ENCODE measurements at places on chromosomes 12 and 14.

GRCh38 chr14:82537831-82538230 is 1004.2 kb upstream of the SEL1L start:
- no peak for DNase-seq

DNA sequence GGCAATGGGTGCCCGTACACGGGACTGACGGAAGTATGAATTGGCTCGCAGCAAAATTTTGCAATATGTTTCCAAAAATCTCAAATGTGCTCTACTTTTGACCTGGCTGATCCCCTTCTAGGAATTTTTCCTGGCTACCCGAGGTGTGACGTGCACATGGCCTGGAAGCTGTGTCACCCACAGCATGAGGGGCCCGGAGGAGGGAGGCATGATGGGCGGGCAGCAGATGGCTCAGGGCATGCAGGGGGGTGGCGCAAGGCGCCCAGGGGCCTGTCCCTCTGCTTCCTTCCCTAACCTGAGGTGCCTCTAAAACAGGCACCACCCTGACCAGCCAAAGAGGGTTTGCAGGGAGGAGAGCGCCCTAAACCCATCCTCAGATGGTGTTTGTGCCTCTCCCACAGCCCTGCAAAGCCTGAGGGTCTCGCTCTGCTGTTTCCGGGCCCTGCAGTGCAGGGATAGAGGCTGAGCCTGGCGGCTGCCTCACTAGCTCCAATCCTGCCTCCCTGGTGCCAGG is 6.7 kb downstream of the GPR132 start:
- no peak for DNase-seq

GRCh38 chr14:32697114-32697513 is 241.6 kb upstream of the NPAS3 start:
- DNase-seq, result no peak

- peak; percentile 20 for DNase-seq
Observed at GRCh38 chr12:111767362-111768158, 827 bp downstream of the ALDH2 start.

DNA sequence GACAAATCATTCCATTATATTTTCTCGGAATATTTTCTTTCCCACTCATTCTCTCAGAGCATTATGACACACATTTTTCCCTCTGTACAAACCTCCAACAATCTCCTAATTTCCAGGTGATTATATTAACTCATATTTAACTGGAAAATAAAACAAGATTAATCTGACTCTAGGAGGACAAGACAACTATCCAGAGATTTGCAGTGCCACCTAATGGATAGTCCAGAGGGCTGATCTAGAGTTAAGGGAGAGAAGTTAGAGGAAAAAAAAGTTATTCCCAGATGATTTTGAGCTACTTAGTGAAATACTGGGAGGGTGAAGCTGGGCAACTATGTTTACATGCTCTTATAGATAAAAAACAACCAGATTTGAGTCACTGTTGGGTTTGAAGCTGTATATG is 161.7 kb downstream of the ALX1 start:
- DNase-seq, result no peak

DNA sequence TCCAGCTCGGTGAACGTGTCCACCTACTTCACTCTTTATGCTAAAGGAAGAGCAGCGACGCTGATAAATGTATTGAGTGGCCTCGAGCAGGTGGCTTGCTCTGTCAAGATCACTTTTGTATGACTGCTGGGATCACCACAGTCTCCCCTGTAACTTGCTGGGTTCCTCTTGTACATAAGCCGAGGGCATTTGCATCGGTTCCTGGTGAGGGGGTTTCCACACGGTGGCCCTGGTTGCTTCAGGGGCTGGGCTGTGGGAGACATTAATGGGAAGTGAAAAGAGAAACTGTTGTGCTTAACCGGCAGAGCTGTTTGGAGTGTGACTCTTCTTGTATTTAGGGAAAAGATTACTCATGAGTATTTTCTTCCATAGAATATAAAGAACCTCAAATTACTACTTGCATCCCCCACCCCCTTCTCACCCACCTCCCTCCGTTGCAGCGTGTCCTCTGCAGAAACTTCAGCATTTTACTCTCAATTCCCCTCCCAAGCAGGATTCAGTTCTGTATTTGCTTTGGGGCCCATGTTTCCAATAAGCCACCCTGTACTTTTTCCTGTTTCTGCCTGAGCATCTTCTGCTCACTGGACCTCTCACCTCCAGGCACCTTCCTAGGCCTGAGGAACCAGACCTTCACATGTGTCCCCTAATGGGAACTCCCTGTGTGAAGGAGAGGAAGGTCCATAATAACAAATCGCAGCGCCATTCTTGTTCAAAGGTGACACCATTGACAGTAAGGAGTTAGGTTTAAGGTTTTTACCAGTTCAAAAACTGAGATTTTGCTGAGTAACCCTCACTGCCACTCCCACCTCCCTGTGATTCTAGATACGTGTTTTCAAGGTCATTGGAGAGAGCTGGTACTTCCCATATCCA is 187.0 kb downstream of the ETV6 start:
- peak; percentile 65 for DNase-seq

- no peak for DNase-seq
Observed at GRCh38 chr14:56102941-56103340, 15.3 kb upstream of the PELI2 start.

GRCh38 chr12:24138041-24138440 is 188.6 kb upstream of the SOX5 start:
- no peak for DNase-seq

GRCh38 chr12:48197971-48198671 is 5.0 kb downstream of the OR10AD1 start:
- no peak for DNase-seq

- DNase-seq, result no peak
Observed at GRCh38 chr14:83816761-83817160, 1713.2 kb upstream of the FLRT2 start.

DNA sequence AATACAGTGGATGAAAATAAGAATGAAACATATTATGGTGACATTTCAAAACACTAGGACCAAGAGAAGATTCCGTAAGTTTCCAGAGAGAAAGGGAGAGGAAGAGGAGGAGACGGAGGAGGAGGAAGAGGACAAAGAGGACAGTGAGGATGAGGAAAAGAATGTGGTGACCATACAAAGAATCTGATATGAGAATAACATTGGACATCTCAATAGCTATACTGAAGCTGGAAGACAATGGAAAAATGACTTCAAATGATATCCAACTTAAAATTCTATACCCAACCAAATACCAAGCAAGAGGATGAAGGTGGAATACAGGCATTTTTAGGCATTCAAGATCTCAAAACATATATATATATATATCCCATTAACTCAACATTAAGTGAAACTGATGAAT is 173.4 kb downstream of the PAWR start:
- no peak for DNase-seq

GRCh38 chr14:54349713-54350112 is 47.1 kb upstream of the CDKN3 start:
- DNase-seq, result no peak

GRCh38 chr12:42812086-42812485 is 222.5 kb upstream of the PRICKLE1 start:
- DNase-seq, result no peak

- DNase-seq, result peak; percentile 81
Observed at GRCh38 chr14:50560931-50561285, 963 bp downstream of the ATL1 start.

DNA sequence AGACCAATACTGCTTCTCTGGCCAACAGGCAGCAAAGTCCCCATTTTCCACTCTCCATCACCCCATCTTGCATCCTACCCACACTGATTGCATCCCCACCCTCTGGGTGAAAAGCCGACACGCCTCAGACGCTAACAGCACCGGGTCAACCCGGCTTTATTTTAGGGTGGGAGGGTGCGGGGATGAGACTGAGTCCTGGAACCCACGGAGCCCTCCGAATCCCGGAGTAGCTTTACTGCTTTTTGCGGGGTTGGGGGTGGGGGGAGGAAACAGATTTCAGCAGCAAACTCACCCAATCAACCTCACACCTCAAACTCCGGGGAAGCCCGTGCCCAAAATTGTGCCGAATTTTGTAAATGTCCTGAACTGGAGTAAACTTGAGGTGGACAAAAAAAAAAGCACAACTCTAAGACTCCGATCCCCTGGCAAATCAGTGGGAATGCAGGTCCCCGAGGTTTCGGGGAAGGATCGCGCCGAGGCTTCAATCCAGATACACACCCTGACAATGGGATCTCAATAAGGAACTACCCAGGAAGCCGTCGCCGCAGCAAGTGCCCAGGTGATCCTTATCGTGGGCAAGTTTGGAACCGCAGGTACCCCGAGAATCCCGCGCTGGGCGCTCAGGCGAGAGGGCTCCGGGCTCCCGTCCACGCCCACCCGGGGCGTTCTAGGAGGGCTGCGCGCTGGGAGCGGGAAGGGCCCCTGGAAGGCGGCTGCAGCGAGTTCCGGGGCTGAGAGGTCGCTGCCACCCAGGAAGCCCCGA is 1.1 kb downstream of the GCH1 start:
- DNase-seq, result no peak

DNA sequence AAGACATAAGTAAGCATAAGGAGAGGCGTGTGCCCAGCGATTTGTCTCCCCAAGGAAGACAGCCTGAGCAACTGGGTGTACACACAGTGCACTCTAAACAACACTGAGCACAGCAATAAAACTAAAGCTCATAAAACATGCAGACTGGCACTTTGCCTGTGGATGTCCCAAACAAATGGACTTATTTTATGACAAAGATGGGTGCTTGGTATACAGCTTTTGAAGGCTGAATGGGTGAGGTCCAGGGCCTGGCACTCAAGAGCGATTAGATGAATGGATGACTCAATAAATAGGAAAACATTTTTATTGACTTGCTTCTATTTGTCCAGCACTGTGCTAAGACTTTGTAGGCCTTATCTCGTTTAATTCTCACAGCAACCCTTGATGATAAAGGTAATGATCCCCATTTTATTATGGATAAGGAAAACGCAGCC is 28.5 kb downstream of the LGMN start:
- peak; percentile 10 for DNase-seq

DNA sequence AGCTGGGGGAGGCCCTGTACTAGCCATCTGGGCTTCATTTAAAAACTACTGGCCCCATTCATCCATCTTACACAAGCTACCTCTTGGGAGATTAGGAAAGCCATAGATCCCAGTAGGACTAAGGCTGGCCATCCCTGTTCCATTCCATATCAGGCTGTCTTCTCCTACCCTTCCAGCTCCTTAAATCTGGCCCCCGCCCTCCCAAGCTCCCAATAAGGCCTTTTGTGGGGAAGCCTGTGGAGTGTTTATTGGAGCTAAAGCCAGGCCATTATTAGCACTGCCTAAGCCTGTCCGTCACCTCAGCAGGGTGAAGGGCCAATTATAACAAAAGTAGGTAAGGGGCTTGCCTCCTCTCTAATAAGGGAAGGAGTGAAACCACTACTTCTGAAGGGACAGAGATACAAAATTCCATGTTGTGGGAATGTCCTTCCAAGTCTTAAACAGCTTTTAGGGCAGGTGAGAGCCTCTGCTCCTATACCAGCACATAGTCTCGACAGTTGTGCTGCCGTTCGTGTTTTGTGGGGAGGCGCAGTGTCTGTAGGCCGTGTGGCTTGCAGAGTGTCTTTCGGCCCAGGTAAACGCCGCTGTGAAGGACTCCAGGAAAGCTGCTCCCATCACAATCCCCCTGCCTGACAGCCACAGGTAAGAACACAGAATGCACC is 3.7 kb downstream of the MYL6 start:
- no peak for DNase-seq

- no peak for DNase-seq
Observed at GRCh38 chr12:84738481-84738972, 174.1 kb downstream of the SLC6A15 start.

- no peak for DNase-seq
Observed at GRCh38 chr14:97638864-97639263, 841.7 kb downstream of the VRK1 start.

DNA sequence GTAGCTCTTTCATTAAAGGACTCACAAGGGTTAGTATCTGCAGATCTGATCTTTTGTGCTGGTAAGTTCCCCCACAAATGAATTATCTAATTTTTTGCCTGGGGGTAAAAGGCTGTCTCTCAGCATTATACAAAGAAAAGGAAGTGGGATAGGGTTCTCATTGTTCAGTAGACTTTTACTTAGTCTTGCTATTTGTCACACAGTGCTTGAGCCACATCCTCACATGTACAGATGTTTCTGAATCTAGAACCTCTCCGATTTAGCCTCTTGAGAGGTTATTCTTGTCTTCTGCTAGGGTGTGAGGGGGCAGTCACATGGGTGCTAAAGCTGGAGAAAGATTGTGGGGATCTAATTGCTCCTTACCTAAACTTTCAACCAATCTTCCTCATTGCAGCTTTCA is 93.0 kb downstream of the SLC41A2 start:
- no peak for DNase-seq

DNA sequence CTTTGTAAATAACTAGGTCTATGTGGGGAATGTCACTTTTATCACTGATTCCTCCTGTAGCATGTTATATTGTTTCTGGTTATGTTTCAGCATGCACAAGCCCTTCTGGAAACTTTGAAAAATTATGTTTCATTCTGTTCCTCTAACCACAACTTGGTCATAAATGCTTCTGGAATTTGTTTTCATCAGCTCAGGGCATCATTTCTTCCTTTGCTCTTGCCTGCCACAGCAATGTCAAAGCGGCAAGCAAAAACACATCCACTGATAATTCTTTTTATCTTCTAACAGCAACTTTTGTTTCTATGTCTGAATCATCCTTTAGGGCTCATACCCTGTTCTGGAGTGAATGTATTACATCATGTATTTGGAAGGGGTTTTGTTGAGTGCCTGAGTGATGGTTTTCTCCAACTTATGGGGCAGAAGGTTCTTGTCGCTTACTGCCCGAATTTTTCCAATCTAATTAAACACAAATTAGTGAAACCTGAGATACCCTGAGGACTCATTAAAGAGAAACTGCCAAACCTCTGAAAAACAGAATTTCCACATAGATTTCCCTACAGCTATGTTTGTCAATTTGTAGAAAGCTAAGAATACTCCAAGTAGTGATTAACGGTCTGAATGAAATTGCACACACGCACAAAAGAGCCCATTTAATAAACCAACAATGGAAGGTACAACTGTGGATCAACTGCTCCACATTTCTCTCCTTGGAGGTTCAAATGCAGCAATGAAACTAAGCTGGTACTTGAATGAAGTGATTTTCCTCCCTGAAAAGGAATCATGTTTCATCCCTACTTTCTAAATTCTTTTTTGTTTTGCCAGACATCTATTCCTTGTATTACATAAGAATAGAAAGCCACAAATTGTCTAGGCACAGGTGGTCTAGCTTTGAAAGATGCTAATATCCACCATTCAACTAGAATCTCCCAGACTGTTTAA is 173.5 kb upstream of the KRR1 start:
- no peak for DNase-seq
